Heart left ventricle (tissue), 16 donors: ENCODE measurements at places on chromosomes 12 and 14. TPM values are rescaled to one million over a fixed set of nuclear protein-coding genes. Genes with fewer than 3 reads are reported as not detected.

Gene KERA
- total RNA-seq = not detected

Gene LRRC10
- 7.4 TPM for total RNA-seq

Gene A2M
- 329 TPM for total RNA-seq

Gene PAN2
- total RNA-seq = 38.2 TPM
